Glomerular endothelial cell (primary cell): ENCODE measurements at places on chromosomes 7 and 10. TPM values are rescaled to one million over a fixed set of nuclear protein-coding genes. Genes with fewer than 3 reads are reported as not detected.

RBM20 gene
- total RNA-seq, result 0.29 and 0.68 TPM in 2 replicates

FAM24A gene
- not detected in 2 replicates for total RNA-seq

UCN3 gene
- not detected in 2 replicates for total RNA-seq

OR2A12 gene
- total RNA-seq, result not detected in 2 replicates

SFXN2 gene
- 2.7 and 6.0 TPM in 2 replicates for total RNA-seq

VENTX gene
- total RNA-seq, result not detected in 2 replicates
